ENCODE measurements at places on chromosomes 12 and 14.
A peak's percentile ranks its signal among the peaks of the same experiment; 100 is the strongest.

GRCh38 chr12:65956056-65956738 is 131.9 kb downstream of the HMGA2 start:
- DNase-seq = no peak

- DNase-seq = no peak
Measured at GRCh38 chr12:70040141-70040540, 203.1 kb upstream of the CNOT2 start.

DNA sequence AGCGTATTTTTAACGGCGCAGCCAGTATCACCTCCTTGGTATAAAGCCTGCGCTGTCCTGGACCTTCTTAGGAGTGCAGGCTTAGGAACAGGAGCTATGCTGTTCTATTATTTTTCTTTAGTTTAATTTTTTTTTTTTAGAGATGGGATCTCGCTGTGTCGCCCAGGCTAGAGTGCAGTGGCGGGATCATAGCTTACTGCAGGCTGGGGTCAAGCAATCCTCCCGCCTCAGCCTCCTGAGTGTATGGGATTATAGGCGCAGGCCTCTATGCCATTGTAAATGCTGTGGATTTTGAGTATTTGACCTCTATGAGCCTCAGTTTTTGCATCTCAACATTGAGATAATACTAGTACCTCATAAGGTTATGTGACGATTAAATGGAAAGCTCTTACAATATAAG is 4.1 kb downstream of the OR10AD1 start:
- DNase-seq = no peak

GRCh38 chr14:84087986-84088531 is 1441.9 kb upstream of the FLRT2 start:
- DNase-seq = no peak

DNA sequence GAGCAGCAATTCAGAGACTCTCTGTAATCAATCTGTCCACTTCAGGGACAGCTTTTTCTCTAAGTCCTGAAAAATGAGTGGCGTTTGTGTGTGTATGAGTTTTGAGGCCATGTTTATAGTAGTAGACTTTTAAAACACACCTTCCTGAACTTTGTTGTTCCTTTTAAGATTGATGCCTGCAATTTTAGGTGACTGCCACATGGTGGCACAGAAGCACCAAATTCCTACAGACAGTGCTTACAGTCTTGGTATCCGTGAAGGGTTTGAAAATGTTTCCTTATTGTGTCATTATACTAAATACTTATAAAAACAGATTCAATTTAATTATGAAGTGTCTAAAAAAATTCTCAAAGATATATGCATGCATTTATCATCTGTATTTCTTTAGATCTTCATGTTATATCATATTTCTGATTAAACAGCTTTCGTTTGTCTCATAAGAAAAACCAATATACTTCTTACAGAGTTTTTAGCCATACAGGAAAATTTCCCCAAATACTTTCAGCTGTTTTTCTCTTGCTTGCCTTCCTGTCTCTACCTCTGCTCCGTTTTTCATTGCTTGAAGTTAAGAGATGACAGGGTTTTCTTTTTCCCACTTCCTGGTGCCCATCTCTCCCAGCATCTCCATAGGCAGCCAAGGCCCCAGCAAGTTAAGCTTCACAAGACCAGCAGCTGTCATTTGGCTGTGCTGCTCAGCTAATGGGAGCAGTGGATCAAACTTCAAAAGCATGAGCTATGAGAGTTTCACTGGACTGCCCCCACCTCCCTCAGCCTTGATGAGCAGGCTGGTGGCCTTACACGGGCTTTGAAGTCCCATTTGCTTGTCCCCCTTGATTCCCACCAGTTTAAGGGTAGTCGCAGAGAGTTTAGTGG is 259.6 kb downstream of the AKAP6 start:
- DNase-seq = peak; percentile 26

DNA sequence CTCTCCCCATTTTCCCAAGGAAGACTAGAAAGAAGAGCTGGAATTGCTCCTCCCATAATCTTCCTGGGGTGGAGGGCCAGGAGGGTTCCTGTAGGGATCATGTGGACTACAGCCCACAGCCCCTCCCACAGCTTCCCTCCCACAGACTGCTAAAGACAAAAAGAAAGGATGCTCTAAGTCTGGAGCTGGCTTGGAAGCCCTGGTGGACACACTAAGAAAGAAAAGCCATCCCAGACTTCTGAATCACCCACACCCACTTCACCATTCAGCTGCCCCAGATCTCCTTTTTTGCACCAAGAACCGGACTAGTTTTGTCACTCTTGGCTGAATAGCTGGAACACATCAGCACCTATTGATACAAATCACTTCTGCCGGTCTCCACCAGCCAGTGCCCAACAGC is 56.8 kb upstream of the PLXNC1 start:
- no peak for DNase-seq

DNA sequence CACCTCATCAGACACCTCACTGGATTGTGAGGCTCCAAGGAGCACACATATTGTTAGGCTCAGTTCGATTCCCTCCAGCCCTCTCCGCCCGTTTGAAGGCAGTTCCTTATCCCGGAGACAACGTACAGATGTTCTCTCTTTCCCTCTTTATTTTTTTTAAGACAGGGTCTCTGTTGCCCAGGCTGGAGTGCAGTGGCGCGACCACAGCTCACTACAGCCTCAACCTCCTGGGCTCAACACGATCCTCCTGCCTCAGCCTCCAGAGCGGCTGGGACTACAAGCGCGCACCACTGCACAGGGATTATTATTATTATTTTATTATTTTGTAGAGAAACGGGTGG is 718 bp upstream of the TROAP start:
- no peak for DNase-seq

GRCh38 chr12:68823696-68824095 is 15.7 kb downstream of the MDM2 start:
- no peak for DNase-seq

- no peak for DNase-seq
Measured at GRCh38 chr12:18646286-18646890, 91.4 kb downstream of the PLCZ1 start.

- DNase-seq = no peak
Measured at GRCh38 chr14:78414172-78414571, 244.0 kb downstream of the NRXN3 start.

Measured in NCI-H1694 (cell line).